ENCODE measurements at places on chromosomes 3 and 15. TPM values are rescaled to one million over a fixed set of nuclear protein-coding genes. Genes with fewer than 3 reads are reported as not detected.

GRCh38 chr3:164364111-164364510, 714.2 kb downstream of the SI start:
- DNase-seq, result no peak

Gene TEX264
- total RNA-seq, result 42.7 TPM

- no peak for DNase-seq
Measured at GRCh38 chr3:189580190-189580589, 51.0 kb upstream of the TP63 start.

DNA sequence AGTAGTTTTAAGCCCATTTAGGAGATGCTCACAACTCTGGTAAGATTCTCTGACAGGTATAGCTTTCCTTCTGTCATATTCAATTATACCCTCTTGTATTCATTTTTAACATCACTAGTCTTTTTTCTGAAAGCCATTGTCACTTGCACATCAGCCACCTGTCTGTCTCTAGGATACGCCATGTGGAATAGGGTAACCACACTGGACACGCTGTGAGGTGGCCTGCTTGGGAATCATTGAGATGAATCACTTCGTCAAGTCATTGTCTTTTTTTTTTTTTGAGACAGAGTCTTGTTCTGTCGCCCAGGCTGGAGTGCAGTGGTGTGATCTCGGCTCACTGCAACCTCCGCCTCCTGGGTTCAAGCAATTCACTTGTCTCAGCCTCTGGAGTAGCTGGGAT, 7.4 kb downstream of the TM6SF1 start:
- DNase-seq, result no peak
